Activated naive CD4-positive, alpha-beta T cell treated with anti-CD3 and anti-CD28 coated beads, Interleukin-2, amount 10 ng/mL, durations not matched to agents 7 days and 5 days (primary cell): ENCODE measurements at places on chromosomes 12 and 14.

DNA sequence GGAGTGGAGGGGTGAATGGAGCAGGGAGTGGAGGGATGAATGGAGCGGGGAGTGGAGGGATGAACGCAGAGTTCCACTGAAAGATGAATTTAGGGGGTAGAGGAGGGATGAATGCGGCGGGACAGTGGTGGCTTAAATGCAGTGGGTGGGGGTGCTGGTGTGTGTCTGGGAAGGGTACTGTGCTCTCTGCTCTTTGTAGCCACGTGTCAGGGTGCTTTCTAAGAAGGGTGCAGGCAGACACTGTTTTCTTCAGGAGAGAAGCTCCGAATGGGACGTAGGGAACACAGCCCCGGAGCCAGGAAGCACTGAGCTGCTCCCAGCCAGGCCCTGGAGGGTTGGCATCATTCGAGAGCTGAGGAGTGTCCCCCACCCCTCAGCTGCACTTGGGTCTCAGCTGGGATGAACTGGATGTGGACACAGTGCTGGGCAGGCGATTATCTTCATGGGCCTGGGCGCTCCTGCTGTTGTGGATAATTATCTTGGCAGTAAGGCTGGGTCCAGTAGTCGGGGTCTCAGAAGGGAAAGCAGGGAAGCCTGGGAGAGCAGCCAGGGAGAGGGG is 9.5 kb upstream of the CEP170B start:
- no peak for DNase-seq

DNA sequence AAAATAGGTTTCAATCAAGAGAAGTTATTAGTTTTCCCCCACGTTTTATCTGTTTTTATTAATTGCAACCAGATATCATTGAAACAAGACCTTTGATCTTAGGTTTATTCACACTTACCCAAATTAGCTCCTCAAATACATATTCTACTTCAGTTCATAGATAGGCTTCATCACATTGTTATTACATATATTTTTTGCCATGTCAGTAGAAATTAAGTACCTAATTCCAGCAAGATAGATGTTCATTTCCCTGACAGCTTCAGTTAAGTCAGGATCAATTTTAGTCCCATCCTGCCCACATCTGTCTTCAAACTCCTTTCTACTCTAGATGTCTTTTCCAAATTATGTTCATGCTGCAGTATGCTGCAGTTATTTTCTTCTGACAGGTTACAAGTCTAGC is 388.8 kb downstream of the TMTC2 start:
- DNase-seq: no peak

DNA sequence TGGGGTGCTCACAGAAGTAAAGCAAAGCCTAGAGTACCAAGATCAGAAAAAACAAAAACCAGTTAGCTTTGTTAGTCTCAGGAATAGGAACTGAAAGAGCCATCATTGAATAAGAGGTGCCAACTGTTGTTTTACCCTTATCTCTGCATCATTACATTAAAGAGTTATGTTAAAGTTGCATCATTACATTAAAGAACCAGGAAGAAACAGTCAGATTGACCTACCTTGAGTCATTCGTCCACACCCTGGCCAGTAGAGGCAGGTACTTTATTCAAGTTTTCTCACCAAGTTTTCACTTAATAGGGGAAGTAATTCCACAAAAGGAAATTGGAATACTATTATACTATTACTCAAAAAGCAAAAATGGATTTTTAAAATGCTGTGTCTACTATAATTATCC is 121.7 kb upstream of the CNOT2 start:
- no peak for DNase-seq

DNA sequence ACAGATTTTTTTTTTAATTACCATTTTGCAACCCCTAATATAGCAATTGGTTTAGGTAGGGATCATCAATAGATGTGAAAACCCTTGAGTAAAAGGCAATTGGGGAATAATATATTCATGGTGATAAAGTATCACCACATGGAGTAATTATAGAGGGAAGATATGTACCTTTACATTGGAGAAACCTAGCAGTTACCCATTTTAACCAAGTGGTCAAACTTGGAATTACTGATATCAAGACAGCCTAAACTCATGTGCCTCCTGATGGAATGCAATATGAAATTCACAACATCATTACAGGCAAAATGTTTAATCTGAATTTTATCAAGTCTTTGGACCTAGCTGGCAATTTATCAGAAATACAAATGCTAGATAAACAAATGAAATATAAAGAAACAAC is 6.7 kb upstream of the SLC10A1 start:
- DNase-seq: no peak

GRCh38 chr14:85579942-85580341 is 50.0 kb downstream of the FLRT2 start:
- no peak for DNase-seq
